Large intestine (tissue), 12 donors: ENCODE measurements at places on chromosomes 4 and X. TPM values are rescaled to one million over a fixed set of nuclear protein-coding genes. Genes with fewer than 3 reads are reported as not detected.

- H3K27ac ChIP-seq: no peak overlapping the region
- no peaks in the 10 kb centered on the region for H3K4me1 ChIP-seq
- no peaks in the 10 kb centered on the region for H3K36me3 ChIP-seq
- H3K4me3 ChIP-seq: no peak overlapping the region
- no peak for DNase-seq
- H3K27me3 ChIP-seq: no peaks in the 10 kb centered on the region
Observed at GRCh38 chrX:46649421-46650260, 76.1 kb downstream of the CHST7 start.

- no peak for DNase-seq
- H3K4me1 ChIP-seq: no peaks in the 10 kb centered on the region
- no peak overlapping the region for H3K4me3 ChIP-seq
- H3K27me3 ChIP-seq: no peaks in the 10 kb centered on the region
- no peak overlapping the region for H3K27ac ChIP-seq
- no peaks in the 10 kb centered on the region for H3K36me3 ChIP-seq
Observed at GRCh38 chr4:162038112-162038511, 125.7 kb downstream of the FSTL5 start.

- no peaks in the 10 kb centered on the region for H3K4me1 ChIP-seq
- DNase-seq: no peak
- no peak overlapping the region for H3K27ac ChIP-seq
- H3K27me3 ChIP-seq: peaks cover 19% of the 10 kb centered on the region
Observed at GRCh38 chr4:87843936-87844335, 11.2 kb downstream of the MEPE start.

DNA sequence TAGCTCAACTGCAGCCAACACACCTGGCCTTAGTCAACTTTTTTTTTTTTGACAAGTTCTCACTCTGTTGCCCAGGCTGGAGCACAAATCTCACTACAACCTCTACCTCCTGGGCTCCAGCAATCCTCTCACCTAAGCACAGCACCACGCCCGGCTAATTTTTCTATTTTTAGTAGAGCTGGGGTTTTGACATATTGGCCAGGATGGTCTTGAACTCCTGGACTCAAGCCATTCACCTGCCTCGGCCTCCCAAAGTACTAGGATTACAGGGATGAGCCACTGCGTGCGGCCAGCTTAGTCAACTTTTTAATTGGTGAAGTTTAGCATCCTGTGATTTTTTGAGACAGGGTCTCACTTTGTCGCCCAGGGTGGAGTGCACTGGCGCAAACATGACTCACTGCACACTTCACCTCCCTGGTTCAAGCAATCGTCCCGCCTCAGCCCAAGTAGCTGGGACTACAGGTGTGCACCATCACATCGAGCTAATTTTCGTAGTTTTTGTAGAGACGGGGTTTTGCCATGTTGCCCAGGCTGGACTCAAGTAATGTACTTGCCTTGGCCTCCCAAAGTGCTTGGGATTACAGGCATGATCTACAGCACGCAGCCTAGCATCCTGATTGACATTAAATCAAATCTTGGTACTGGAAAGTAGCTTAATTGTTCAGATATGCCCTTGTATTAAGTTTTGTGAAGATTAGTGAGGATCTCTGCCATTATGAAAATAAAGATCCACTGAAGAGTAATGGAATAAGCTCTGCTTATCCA is 8.3 kb downstream of the HNRNPDL start:
- no peak for DNase-seq
- H3K4me3 ChIP-seq: no peak overlapping the region
- H3K27ac ChIP-seq: no peak overlapping the region
- no peaks in the 10 kb centered on the region for H3K27me3 ChIP-seq

DNA sequence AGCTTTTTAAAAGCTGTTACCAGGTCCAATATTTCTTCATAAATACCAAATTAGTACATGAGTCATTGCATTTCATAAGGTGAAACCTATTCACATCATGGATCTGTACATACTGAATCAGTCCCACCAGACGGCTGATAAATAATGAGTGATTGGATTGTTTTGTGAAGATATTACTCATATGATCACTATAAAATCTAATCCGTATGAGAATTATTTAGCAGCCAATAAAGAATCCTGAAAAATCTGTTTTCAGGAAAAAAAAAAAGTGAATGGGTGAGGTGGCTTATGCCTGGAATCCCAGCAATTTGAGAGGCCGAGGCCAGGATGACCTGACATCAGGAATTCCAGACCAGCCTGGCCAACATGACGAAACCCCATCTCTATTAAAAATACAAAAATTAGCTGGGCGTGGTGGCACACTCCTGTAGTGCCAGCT is 438.1 kb downstream of the INPP4B start:
- no peaks in the 10 kb centered on the region for H3K27me3 ChIP-seq
- H3K27ac ChIP-seq: no peak overlapping the region
- no peaks in the 10 kb centered on the region for H3K36me3 ChIP-seq
- H3K4me3 ChIP-seq: no peak overlapping the region
- DNase-seq: no peak
- H3K4me1 ChIP-seq: peaks cover 2% of the 10 kb centered on the region

DNA sequence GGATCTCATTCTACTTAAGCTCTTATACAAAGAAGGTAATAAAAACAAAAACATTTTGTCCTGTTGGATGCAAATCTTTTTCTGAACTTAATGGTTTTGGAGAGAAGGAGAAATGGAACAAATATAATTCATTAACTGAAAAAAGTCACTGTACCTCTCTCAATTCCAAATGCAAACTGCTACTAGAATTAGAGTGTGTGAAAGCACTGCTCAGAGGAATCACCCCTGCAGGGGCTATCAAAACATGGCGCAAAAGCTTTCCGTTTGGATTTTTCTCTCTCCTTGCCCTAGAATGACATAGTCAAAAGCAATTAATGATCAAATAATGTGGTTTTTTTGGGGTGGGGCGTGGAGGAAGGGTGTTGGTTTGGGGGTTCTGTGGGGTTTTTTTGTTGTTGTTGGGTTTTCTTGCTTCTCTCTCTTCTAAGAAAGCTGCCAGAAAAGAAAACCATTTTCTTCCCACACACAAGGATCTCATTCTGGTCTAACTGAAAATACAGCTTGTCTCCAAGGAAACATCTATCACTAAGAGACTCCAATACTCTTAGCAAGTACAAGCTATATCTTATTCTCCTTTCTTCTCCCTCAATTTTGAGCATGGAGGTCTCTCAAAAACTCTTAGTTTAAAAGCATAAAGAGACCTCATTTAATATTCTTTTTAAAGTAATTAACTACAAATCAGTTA is 41.6 kb downstream of the USP46 start:
- no peak overlapping the region for H3K4me3 ChIP-seq
- H3K27ac ChIP-seq: no peak overlapping the region
- DNase-seq: no peak
- H3K27me3 ChIP-seq: no peaks in the 10 kb centered on the region
- peaks cover 3% of the 10 kb centered on the region for H3K36me3 ChIP-seq

PLP1 gene
- polyA plus RNA-seq: 32.0 TPM

MFAP3L gene
- polyA plus RNA-seq: 8.3 TPM

HSFX4 gene
- 0.15 TPM for polyA plus RNA-seq
